A172 (cell line): ENCODE measurements at places on chromosomes 13 and 19.

- peak; percentile 39 for DNase-seq
These were observed 41.3 kb upstream of the IGFL4 start for GRCh38 chr19:46081928-46082727.

DNA sequence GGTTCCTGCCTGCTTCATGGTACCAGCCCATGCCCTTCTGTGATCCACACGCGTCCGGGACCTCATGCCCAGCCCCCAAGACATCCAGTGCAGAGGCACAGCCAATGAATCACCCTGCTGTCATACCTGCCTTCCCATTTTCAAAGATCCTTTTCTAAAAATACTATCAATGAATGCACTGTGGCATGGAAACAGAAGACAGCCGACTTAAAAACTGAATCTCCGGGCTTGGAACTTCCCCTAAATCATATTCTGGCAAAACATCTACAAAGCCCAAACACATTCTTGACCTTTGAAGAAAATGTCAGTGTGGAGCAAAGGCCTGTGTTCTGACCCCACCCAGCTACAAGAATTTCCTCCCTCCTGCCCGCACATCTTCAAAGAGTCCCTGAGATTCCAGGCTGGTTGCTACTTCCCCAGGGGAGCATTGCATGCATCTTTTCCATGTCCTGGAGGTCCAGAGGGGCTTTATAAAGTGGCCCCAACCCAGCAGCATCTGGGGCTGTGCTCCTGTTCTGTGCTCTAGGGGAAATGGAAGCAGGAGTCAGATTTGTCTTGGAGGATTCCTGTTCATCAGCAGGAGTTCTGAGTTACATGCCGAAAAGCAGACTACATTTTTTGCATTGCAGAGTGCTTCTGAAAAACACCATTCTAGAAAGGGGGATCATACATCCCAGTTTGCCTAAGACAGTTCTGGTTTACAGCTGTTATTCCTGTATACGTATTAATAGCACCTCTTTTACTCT is 135.2 kb downstream of the USP12 start:
- DNase-seq, result peak; percentile 37

DNA sequence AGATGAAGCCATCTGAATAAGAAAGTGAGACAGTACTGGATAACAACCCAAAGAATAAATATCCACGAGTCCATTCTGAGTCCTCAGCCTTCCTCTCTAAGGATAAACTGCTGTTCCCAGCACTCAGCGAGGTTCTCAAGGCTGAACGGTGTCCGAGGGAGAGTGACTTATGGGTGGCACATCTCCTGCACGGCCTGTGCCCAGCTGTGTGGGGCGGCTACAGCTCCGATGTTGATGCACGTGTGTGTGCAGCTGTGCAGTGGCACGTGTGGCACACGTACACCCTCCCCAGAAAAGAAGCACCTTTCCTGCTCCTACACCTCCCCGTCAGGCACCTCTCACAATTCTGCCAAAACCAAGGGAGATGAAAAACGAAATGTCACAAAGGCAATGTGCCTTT is 45.0 kb downstream of the RAB20 start:
- DNase-seq, result no peak

- no peak for DNase-seq
These were observed 327.3 kb downstream of the COG6 start for GRCh38 chr13:39982745-39983144.
